ENCODE measurements at places on chromosomes 12 and 14.
A peak's percentile ranks its signal among the peaks of the same experiment; 100 is the strongest.

DNA sequence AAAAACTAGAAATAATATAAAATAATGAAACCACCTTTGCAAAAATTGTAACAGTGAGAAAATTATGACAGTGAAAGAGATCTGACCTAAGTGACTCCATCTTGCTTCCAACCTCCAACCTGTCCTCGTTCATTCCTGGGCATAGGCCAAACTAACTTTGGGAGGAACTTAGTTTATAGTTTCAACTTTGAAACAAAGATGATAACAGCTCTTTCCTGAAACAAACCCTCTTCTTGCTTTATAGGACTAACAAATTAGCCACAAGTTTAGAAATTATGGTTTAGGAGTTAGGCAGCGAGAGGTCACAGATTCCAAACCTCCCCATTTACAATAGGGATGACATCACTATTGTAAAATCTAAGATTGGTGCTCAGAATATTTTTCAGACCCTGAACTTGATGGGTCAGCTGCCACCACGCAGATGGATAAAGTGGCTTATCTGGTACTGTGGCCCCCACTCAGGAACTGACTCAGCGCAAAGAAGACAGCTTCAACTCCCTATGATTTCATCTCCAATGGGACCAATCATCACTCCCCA, 32.8 kb upstream of the OR10AD1 start:
- DNase-seq = no peak

GRCh38 chr12:122841544-122842321, 6.5 kb downstream of the HIP1R start:
- no peak for DNase-seq

DNA sequence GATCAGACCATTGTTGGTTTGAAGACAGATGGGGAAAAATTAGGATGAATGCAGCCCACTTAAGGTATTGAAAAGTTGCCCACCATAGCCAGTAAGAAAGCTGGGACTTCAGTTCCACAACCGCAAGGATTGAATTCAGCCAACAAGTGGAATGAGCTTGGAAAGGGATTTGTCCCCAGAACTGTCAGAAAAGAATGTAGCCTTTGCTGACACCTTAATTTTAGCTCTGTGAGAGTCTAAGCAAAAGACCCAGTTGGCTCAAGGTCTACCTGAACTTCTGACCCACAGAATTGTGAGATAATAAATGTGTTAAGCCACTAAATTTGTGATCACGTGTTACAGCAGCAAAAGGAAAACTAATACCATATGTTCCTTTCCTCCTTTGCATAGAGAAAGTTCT, 29.4 kb downstream of the PPFIA2 start:
- no peak for DNase-seq

GRCh38 chr14:78683981-78684380, 513.8 kb downstream of the NRXN3 start:
- DNase-seq = no peak

DNA sequence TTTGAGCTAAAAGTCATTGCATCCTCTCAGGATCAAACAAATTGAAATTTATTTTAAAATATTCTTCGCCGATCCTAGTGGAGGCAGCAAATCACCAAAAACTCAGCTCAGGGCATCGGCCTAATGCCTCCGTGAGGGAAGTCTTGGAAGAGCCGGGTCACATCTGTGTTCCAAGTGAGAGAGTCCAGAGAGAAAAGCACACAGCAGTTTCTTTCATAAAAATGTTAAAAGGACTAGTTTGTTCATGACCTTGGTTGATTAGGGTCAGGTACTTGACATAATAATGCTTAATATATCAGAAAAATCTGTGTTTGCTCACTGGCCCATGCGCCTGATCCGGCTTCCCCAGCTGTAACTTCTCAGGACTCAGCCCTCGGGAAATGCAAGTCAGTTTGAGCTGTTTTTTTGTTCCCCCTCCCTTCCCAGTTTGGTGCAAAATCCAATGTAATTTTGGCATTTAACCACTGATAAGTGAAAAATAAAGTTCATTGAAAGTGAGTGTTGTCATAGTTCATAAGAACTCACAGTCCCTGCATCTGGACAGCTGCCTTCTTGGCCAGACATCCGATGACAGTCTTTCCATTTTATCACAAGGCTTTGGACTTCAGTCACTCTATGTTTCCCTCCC, 161.7 kb downstream of the CAND1 start:
- no peak for DNase-seq

DNA sequence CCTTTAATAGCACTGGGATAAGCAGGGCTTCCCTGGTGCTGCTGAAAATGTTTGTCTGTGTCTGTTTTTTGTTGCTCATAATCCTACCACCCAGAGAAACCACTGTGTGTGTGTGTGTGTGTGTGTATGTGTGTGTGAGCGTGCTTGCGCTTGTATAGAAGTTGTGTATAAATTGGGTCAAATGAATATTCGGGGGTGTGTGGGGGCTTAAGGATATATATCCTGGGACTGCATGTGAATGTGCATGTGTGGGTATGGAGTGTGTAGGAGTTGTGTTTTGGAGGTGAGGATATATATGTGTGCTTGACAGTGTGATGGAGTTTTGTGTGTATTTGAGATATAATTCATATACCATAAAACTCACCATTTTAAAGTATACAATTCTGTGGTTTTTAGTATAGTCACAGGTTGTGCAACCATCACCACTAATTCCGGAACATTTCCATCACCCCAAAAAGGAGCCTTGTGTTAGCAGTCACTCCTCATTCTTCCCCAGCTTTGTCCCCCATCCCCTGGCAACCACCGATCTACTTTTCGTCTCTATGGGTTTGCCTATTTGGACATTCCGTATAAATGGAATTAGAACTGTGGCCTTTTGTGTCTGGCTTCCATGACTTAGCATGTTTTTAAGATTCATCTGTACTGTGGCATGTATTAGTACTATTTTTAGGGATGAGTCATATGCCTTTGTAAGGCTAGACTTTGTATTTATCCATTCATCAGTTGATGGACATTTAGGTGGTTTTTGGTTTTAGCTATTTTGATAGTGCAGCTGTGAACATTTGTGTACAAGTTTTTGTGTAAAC, 25.6 kb downstream of the TCTN1 start:
- no peak for DNase-seq

DNA sequence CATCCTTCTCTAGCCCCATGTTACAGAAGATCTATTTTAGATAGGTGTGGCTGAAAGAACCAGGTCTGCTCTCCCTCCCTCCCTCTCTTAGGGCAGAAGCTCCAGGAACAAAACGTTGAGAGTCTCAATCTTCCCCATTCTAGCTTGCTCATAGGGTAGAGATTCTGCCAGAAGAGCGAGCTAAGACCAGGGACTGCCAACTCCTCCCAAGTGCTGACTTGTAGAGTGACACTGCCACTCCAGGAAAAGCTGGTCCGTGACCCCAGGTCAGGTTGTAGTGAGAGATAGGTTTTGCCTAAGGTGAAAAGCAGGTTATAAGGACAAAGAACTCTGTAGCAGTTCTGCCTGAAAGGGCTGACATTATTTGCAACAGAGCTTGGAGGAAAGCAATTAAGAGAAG, 73.4 kb downstream of the INSM2 start:
- no peak for DNase-seq

- peak; percentile 83 for DNase-seq
Measured at GRCh38 chr14:21106498-21107282, 5.8 kb downstream of the TMEM253 start.

- no peak for DNase-seq
Measured at GRCh38 chr12:11753150-11753499, 103.7 kb downstream of the ETV6 start.

DNA sequence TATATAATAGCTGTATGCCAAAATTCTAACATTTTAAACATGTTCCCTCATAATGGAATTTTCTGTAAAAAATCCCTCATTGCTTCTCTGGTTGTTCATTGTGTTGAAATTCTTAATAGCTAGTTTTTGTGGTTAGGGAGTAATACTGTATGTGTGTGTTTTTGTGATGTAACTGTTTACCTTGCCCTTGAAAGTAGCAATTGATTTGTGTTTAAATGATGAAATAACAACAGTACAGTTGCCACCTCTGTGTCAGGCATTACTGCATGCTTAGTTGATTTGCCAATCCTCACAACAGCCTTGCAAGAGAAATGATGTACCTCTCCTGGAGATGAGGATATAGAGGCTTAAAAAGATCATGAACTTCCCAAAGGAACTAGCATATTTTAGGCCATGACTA, 94.9 kb downstream of the DAAM1 start:
- DNase-seq = no peak

- DNase-seq = no peak
Measured at GRCh38 chr12:118060301-118061010, 523 bp downstream of the WSB2 start.

DNA sequence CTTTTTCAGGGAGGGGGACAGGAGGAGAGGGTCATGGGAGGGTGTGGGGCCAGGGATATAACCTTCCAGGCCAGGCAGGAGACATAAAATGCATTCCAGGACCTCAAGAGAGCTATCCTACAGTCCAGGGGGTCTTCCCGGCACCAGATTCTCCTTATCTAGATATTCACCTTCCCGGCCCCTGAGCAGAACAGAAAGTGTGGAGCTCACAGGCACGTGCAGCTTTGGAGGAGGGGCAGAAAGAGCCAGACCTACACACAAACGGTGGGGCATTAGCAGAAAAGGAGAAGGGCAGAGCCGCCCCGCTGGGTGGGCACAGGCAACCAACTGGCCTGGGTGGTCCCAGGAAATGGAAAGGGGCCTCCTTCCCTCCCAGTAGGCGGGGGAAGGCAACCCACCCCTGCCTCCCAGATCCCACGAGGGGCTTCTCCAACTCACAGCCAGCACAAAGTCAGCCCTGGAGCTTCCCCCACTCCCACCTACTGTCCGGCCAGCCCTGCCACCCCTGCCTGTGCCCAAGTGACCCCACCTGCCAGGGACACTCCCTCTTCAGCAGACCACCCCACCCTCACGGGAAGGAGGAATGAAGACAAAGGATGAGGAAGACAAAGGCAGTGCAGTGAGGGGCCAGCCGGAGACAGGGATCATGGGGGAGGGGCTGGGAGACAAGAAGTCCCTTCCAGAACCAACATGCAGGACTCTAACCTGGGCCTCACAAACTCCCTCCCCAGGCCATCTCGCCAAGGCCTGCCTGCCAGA, 33.3 kb downstream of the CCDC85C start:
- no peak for DNase-seq

DNA sequence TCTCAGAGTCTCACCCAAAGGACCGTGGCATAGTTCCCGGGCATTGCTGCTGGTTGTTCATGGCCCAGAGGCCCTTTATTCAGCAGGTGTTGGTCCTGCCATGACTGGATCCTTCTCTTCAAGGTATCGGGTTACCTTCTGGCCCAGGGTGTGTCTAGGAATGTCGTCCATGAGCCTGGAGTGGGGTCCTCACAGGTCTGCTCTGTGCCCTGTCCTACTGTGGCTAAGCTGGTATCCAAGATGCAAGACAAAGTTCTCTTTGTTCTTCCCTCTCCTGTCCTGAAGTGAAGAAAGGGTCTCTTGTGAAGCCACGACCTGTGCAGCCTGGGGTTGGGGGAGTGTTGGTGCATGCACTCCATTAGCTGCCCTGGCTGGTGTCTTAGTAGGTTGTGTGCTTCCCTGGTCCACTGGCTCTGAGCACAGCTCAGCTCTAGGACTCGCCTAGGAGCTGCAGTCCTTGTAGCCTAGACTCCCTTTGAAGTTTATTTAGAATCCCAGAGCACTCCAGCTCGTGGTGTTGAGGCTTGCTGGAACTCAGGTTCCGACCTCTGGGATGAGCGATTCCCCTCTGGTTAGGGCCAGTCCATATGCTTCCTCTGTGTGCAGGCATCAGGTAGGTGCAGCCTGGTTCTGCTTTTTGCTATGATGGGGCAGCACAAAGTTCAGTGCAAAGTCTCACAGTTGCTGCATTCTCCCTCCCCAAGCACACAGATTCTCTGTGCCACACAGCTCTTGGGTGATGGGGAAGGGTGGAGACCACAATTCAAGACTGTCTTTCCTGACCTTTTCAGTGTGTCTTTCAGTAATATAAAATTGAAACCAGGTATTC, 117.4 kb downstream of the NUBPL start:
- no peak for DNase-seq

DNA sequence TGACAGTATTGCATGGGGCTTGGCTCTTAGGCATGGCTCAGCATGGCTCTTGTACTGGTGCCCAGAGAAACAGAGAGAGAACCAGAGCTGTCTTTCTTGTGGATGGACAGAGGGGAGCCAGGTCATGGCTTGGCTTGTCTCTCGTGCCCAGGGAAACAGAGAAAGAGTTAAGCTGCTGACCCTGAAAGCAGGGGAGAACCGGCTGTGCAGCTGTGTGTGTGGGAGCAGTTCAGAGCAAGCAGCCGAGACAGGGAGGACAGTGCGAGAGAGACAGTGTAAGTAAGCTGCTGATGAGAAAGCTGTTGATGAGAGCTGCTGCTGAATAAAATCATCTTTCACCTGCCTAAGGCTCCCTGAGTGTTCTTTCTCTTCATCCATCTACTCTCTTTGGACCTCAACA, 61.3 kb upstream of the DDHD1 start:
- no peak for DNase-seq

DNA sequence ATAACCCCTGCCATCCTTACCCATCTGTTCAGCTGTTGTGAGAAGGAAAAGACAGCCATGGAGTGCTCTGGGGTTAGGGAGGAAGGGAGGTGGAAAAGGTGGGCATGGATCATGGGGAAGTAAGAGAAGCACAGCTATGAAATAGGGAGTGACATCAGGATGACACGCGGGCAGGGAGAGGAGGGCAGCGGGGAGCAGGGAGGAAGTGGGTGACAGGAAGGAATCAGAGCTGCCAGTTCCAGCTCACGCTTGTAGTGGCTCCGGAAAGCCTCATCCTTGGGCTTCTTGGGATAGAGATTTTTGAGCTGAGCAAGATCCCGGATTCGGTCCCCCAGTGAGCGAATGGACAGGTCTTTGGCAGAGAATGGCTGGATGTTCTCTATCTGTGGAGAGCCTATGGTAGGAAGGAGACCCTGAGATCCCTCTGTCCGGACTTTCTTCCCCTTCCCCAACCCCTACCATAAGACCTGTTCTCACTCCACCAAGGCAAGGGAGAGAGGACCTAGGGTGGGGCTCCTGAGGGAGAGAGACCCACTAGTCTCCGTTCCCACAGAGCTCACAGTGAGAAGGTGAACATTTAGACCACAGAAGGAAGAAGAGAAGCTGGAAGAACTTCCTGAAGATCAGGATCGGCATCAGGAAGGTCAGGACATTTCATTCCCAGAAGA, 10.3 kb downstream of the NAB2 start:
- no peak for DNase-seq

DNA sequence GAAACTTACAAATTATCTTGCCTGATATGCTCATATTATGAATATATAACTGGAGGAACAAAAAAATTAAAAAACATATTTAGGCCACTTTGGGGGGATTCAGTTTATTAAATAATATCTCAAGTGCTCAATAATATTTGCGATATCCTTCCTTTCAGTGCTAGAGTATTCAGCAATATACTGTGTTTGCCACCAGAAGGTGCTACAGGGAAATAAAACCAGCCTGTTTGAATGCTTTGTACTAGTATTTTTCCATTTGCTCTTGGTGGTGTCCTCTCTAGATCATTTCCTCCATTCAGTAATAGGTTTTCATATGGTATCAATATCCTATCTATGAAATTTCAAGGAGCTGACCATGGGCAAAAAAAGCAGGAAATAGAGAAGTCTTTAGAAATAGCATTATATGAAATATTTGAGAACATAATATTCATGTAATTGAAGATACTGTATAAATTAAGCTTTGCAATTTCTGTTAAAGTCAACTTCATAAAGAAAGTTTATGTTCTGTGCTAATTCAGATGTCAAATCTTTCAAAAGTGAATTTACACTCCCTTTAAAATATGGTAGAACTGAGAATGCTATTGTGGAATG, 106.2 kb upstream of the NAV3 start:
- no peak for DNase-seq

GRCh38 chr14:90871605-90872233, 55.5 kb upstream of the TTC7B start:
- DNase-seq = no peak
